ENCODE measurements at places on chromosomes 7 and 10. TPM values are rescaled to one million over a fixed set of nuclear protein-coding genes. Genes with fewer than 3 reads are reported as not detected.

GRCh38 chr7:10855583-10855982, 118.1 kb upstream of the PHF14 start:
- no peak for DNase-seq

GRCh38 chr7:94665426-94665825, 9.5 kb upstream of the SGCE start:
- DNase-seq: no peak

DNA sequence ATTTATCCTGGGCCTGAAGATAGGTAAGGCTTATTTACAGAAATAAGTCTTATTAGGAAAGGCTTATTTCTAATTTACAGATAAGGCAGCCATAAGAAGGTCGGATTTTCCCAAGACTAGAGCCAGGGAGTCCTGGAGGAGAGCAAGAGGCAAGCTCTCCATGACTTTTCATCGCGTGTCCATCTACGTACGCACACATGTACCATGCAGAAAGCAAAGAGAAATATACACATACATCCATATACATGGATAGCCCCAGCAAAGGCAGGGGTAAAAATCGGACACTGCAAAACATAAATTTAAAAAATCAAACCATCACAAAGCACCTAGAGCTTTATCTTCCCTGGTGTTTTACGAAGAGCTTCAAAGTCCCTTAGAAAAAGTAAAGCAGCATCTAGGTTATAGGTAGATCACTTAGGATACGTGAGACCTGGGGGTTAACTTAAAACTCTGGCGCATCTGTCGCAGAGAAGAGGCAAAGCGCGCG, 25.8 kb upstream of the ZRANB1 start:
- DNase-seq: no peak

- no peak for DNase-seq
Measured at GRCh38 chr7:142881586-142882337, 3.8 kb downstream of the TRPV6 start.

DNA sequence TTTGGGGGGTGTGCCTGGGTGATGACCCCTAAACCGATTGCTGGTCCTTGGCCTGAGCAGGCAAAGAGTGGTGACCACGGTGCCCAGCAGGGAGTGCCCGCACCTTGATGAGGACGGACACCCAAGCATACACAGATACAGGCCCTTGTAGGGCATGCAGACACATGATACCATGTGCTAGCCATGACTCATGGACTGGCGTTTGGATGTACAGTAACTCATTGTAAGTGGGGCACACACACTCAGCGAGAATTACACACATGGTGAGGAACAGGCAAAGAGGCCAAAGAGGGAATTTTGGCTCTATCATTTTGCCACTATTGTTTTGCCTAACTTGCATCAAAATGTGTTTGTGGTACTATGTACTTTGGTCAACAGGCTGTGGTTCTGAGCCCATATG, 24.1 kb downstream of the KAZALD1 start:
- no peak for DNase-seq

- DNase-seq: no peak
Measured at GRCh38 chr7:148347981-148348380, 242.6 kb upstream of the C7orf33 start.

DNA sequence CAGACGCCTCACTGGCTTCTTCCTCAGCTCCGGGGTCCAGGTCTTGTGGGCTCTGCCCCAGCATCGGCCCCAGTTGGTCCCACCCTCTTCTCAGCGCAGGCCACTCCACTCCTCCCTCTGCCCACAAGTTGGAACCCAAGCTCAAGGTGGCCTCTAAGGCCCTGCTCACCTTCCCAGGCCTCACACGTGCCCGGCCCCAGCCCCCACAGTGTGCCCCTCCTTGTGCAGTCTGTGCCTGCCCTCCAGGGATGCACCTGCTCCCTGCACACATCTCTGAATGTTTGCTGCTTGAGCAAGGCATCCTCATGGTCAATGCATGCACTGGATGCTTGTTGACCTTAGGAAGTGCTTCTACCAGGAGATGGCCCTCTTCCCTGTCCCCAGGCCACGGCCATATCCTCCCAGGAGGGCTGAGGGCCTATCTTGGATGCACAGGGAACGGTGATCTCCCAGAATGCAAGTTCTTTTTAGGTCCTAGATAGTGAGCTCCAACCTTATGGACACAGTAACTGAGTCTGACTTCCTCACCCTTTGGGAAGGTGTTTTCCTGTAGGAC, 7.7 kb upstream of the AEBP1 start:
- DNase-seq: no peak

DNA sequence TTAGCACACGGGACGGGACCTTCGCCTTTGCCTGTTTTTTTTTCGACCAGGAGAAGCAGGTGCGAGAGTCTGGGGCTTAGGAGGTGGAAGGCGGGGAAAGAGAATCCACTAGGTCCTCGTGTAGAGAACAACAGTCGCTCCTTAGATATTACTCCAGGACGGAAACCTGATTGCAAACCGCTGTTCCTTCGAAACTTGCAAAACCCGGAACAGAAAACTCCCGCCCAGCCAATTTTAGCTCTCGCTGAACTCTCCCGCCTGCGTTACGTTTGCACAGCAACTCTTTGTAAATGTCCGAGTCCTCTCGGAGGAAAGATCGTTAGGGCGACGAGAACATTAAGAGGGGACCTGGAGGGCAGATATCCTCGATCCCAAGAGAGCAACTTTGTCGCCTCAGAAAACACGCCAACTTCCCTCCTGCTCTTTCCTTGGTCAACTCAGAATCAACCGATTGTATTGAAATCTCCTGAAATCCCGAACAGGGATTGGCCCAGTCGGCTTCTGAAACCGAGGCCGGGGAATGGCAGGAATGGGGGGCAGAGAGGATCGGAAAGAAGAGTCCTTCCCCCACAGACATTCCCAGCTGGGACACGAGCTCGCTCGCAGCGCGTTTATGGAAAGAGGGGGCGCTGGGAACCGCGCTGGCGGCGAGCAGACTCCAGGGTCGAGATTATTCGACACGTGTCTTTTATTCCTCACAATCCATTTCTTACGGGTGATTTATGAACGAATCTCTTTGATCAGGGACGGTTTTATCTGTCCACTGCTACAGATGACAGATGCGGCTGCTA, 9.9 kb downstream of the TWIST1 start:
- no peak for DNase-seq

DNA sequence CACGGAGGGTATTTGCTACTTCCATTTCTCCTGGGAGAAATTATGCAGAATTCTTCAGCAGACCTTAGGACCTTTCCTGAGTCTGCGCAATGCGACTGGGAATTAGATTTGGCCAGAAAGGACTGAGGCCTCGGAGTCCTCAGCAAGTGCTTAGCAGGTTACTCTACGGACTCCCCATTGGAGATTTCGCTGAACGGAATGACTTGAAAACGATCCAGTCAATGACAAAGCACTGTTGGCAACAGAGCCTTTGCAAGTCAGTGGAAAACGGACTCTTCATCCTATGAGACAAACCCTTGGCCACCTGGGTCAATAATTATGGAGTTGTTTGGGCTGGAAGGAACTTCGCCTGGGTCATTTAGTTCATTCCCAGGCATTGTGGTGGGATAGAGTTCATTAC, 107.4 kb downstream of the FAM204A start:
- DNase-seq: no peak

DNA sequence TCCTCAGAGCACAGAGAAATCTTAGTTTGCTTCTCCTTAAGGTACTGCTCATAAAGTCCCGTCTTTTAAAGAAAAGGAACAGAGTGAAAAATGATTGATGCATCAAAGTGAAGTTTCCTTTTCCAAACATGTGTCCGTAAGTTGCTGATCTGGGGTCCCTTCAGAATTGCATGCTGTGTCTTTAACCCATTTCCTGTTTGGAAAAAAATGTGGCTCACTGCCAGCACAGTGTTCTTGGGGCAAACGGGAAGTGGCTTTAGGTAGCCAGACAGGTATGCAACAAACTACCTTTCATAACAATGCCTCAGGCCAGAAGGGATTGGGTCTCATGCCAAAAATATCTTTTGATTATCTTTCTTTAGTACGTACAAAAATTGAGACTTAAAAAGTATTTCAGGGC, 50.9 kb downstream of the TFAM start:
- DNase-seq: no peak

GRCh38 chr10:73968098-73968521, 29.8 kb upstream of the VCL start:
- no peak for DNase-seq

DNA sequence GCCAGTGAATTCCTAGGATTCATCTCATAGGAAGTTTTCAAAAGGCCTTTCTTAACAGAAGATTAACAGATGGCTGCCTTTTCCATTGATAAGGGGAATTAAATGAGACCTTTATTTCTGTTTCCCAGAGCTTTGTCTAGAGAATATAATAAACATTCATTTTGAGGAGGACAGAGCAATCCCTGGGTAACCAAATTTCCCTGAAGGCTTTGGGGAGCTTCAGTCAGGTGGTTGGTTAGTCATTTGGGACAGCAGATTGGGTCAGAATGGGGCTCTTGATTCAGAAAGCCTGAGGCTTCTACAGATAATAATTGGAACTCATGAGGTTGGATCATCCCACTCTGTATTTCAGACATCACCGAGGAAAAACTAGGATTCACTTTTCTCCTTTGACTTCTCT, 21.8 kb downstream of the MXI1 start:
- DNase-seq: no peak

DNA sequence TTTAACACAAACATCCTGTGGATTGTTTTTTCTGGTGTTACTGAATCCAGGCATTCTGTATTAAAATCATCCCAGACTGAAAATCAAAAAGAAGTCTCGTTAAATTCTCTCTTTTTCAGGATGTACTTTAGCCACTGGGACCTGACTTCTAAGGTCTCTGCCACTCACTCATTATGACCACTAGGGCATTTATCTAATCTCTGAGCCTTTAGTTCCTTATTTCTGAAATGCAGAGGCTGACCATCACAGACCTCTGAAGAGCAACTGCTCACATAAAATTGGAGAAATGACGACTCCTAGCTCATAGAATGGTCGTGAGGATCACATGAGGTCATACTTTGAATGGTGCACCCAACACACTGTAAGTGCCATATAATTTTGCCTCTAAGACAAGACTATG, 63.2 kb downstream of the KCNMA1 start:
- no peak for DNase-seq

DNA sequence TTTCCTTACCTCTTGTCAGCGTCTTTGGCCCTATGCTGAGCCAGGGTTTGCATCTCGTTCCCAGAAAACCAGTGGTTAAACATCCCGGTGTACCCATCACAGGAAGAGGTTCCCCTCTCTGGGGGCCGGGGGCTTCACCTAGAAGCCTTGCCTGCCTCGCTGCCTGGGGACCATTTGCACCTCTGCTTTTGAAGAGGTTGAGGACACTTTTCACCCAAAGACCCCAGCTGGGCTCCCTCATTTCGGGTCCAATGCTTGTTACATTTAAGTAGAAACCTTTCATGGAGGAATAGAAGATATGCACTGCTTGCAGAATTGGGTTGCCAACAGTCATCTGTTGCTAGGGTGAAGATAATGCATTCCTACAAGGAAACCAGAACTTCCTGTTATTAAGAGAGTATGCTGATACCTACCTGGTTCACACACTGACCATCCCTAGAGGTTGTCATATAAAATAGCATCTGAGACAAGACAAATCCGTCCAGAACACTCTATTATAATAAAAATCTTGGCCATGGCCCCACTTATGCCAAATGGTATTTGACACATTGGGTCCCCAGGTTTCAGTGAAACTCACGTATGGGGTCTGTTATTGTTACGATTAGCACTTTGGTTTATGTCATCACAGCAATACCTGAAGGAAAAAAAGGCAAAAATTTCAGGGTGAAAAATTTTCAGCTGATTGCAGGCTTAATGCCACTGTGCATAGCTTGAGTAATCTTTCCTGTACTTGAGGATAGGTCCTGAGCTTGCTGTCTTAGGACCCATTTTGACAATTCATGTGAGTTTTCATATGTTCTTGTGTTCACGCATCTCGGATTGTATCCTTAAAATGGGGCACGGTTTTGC, 917 bp downstream of the ZNF365 start:
- DNase-seq: no peak

DNA sequence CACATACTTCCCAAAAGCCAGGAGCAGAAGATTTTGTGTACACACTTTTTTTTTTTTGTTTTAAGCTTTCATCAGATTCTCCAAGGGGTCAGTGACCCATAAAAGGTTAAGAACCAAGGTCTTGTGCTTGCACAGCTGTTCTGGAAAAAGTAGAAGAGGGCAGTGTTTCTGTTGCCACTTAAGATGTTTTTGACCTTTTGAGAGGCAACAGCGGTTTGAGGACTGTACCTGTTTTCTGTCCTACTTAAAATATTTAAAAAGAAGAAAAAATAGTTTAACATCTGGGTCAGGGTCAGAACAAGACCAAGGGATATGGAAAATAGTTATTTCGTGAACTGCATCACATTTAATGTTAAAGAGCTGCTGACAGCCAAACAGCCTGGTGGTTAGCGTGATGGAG, 32.9 kb downstream of the AUTS2 start:
- DNase-seq: no peak

DNA sequence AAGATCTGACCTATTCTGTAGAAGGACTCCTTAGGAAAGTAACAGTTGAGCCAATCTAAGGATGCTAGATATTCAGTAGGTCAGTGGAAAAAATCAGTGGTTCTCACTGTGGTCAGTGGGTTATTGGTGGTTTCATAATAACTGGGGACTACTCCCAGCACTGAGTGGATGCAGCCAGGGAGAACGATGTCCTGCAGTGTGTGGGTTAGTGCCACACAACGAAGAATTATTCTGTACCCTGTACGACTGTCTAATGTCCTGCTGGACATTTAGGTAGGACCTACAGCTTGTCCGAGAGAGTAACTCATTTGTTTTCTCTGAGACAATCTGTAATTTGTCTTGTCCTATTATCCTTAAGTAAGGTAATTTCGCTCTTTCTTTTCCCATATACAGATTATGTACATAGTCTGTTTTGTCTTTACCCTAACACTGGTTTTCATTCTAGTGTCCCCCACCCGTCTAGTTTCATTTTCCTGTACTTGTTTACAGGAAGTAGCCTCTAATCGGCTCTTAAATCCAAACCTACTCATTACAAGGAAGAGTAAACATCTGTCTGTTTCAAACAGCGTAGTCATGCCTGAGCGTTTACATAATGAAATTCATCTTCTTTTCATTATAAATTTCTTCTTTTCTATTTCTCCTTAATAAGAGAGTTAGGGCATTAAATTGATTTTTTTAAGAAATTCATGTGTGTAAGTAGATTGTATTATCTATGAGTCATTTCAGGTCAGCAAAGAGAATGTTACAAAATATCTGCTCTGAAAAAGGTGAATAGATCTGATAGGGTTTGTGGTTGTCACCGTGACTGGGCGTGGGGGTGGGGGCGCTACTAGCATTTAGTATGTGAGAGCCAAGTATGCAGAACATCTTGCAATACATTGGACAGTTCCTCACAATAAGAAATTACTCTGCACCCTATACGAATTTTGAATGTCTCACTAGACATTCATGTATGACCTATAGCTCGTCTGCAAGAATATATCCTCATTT, 8.3 kb upstream of the ZC3HAV1L start:
- DNase-seq: no peak

ZNF138 gene
- polyA plus RNA-seq: 10.9 TPM

OR6V1 gene
- not detected for polyA plus RNA-seq

CCL24 gene
- 0.64 TPM for polyA plus RNA-seq

GRM3 gene
- polyA plus RNA-seq: 0.30 TPM

SPDYE16 gene
- 0.40 TPM for polyA plus RNA-seq

ASZ1 gene
- polyA plus RNA-seq: not detected

OR2A42 gene
- 0.11 TPM for polyA plus RNA-seq

WDR86 gene
- 7.5 TPM for polyA plus RNA-seq

EPO gene
- polyA plus RNA-seq: not detected

CPA5 gene
- polyA plus RNA-seq: 0.30 TPM

TLX1 gene
- polyA plus RNA-seq: not detected

TUBAL3 gene
- polyA plus RNA-seq: not detected

CADPS2 gene
- 47.0 TPM for polyA plus RNA-seq
